ENCODE measurements at places on chromosomes 7 and 10.
A peak's percentile ranks its signal among the peaks of the same experiment; 100 is the strongest.

DNA sequence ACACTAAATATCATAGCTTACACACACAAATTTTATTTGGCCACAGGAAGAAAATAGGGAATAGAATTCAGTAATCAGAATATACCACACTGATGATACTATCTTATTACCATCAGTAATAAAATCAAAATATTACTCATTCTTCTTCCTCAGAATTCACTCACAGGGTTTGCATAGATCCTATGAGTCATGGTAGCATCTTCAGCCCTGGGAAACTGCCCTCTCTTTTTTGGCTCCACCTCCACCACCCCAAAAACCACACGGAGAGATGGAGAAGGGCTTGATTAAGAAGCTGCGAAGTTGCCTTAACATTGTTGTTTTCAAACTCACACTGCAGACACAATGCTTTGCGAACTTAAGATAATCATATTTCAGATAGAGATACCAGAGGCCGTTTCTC, 154.1 kb upstream of the AHR start:
- DNase-seq: peak; percentile 21

GRCh38 chr10:19097151-19097550, 48.5 kb downstream of the MALRD1 start:
- no peak for DNase-seq

- no peak for DNase-seq
These were observed 206.7 kb upstream of the POT1 start for GRCh38 chr7:125136341-125136740.

DNA sequence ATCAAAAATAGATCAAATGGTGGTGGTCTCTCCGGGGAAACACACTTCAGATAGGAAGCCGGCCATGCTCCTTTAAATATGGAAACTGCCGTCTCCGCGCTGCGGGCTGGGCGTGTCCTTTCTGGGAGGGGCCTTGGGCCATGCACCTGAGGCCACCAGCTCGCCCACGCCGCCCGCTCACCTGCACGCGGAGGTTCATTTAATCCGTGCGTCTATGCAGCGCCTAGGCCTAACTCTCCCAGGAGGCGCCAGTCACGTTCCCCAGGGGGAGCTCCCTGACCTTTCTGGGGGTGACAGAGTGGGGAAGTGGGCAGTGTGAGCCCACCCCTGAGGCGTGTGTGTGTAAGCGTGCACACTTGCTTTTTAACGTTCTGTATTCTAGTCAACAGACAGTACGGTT, 64.0 kb downstream of the C10orf143 start:
- no peak for DNase-seq

- no peak for DNase-seq
These were observed 43.2 kb downstream of the IKZF1 start for GRCh38 chr7:50347693-50348092.

DNA sequence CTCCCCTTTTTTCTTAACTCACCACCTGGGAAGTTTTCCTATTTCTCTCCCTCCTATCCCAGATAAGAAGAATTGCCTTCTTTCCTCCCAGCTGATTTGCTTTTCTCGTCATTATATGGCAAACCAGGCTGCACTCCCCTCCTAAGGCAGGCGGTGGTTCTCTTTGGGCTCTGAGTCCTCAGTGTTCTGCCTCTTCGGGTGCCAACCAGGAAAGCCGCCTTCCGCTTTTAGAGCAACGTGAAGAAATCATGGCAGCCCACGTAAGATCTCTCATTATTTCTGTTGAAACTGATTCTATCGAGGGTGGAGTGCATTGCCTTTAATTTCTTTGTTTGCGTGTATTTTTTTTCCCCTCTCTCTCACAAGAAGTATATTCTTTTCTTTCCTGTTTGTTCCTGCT, 141.9 kb downstream of the CUX1 start:
- no peak for DNase-seq
